Activated T-cell treated with anti-CD3 and anti-CD28 coated beads for 24 hours (primary cell): ENCODE measurements at places on chromosomes 7 and 10.
A peak's percentile ranks its signal among the peaks of the same experiment; 100 is the strongest.

- no peak for DNase-seq
Observed at GRCh38 chr7:42934291-42934690, 2.1 kb downstream of the MRPL32 start.

DNA sequence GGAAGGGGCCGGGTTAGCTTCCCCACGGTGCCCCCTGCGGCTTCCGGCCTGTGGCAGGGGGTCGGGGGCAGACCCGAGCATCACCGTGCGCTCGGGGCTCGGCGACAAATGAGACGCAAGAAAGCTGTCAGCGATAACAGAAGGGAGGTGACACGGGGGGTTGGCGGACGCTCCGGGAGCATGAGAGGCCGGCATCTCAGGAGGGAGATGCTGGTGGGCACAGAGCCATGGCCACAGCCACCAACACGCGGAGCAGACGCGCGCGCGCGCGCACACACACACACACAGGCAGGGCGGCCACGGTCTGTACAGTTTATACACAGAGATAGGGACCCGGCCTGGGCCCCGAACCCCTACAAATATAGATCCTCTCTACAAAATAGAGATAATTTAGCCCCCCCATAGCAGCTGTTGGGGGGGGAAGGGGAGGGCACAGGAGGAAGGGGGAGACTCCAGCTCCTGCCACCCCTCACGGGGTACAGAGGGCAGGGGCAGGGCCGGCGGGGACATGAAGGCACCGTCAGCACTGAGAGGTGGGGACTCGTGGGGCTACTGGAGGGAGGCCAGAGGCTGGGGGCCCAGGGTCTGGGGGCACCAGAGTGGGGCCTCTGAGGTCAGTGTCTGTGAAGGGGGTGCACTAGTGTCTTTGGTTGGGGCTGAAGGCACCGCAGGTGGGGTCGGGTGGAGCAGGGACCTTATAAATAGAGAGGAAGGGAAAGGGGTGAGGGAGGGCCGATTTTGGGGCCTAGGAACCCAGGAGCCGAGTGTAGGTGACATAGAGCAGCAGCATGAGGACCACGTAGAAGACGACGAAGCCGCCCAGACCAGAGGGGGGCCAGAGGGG is 884 bp upstream of the SAP25 start:
- no peak for DNase-seq

- peak; percentile 57 for DNase-seq
Observed at GRCh38 chr10:11986593-11987216, 55.9 kb downstream of the UPF2 start.

DNA sequence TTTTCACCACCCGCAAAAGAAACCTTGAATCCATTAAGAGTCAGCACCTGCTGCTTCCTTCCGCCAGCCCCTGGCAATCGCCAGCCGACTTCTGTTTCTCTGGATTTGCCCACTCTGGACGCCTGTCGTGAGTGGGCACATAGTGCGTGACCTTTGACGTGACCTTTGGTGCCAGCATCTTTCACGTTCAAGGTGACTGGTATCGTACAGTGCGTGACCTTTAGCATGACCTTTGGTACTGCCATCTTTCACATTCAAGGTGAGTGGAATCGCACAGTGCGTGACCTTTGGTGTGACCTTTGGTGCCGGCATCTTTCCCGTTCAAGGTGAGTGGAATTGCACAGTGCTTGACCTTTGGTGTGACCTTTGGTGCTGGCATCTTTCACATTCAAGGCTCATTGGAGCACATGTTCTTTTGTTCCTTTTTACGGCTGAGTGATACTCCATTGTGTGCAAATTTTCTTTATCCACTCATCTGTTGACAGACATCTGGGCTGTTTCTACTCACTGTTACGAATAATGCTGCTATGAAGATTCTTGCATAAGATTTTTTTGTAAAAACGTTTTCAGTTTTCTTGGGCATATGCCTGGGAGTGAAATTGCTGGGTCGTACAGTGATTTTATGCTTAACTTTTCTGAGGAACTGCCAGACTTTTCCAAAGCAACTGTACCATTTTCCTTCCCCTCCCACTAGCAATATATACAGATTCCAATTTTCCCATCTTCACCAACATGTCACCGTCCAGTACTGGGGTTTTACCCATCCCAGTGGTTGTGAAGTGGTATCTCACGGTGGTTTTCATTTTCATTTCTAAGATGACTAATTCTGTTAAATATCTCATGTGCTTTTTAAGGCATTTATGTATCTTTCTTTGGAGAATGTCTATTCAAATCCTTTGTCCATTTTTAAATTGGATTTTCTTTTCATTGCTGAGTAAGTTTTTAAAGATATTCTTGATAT is 145.3 kb downstream of the DIP2C start:
- DNase-seq = no peak

GRCh38 chr7:99808766-99809165 is 19.0 kb upstream of the CYP3A43 start:
- no peak for DNase-seq

DNA sequence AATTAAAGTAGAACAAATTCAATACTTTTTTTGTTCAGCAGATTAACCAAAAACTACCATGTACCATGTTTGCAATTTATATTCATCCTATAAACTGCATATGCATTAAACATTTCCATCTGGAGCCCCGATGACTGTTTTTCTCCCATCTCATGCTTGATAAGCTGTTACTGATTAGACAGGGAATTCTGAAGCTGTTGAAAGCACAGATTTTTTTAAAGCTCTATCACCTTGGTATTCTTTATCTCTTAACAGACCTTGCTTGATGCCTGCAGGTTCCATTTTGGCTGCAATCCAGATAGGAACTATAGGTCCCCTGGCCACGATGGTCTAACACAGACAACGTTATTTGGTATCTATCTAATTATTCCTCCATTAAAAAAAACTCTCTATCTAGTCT is 961.7 kb downstream of the CNTNAP2 start:
- DNase-seq = no peak

- DNase-seq = no peak
Observed at GRCh38 chr7:148458263-148458662, 132.3 kb upstream of the C7orf33 start.

DNA sequence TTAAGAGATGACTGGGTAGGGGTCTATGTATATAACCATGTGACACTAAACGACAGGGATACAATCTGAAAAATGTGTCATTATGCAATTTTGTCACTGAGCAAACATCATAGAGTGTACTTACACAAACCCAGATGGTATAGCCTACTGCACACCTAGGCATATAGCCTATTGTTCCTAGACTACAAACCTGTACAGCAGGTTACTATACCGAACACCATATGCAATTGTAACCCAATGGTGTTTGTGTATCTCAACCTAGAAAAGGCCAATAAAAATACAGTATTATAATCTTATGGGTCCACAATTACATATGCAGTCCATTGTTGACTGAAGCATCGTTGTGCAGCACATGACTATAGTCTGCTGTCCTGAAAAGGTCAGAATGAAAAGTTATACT is 22.9 kb downstream of the STRIP2 start:
- no peak for DNase-seq

DNA sequence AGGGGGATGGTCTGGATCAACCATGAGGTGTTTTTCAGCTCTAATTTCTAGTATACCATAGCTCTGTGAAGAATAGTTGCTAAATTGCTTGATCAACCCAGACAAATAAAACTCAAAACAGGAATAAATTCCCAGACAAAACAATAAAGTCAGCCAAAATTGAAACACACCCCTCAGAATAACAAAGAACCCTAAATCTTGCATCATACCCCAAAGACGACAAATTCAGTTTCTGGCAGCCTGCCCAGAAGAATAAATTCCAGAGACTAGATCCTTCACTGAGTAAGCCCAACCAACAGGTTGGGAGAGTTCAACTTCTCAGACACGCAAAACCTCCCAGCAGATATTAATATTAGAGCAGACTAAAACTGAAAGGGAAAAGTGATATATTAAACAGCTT is 11.2 kb upstream of the SEM1 start:
- DNase-seq = no peak

DNA sequence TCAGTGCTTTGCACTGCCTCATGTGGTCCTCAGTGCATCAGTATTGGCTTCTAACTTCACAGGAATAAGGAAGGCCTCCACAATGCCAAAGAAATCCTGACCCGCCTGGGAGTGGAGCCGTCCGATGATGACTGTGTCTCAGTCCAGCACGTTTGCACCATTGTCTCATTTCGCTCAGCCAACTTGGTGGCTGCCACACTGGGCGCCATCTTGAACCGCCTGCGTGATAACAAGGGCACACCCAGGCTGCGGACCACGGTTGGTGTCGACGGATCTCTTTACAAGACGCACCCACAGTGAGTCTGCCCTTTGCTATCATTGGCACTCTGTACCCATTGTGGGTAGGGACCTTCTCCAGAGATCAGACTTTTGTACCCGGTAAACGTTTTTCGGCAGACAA is 36.9 kb downstream of the TACR2 start:
- DNase-seq = no peak

GRCh38 chr7:151082141-151083070 is 887 bp downstream of the TMUB1 start:
- no peak for DNase-seq

GRCh38 chr7:121913947-121914675 is 41.1 kb downstream of the PTPRZ1 start:
- DNase-seq = no peak

DNA sequence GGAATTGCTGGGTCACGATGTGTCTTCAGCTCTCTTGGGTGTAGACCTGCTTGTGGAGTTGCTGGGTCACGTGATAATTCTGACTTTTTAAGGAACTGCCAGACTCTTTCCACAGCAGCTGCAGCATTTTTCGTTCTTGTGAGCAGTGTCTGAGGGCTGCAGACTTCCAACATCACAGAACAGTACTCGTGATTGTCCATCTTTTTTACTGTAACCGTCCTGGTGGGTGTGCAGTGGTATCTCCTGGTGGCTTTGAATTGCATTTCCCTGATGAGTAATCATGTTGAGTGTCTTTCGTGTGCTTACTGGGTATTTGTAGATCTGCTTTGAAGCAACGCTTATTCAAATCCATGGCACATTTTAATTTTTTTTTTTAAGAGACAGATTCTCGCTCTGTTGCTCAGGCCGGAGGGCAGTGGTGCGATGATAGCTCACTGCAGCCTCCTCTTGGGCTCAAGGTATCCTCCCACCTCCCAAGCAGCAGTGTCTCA is 22.7 kb downstream of the INPP5A start:
- no peak for DNase-seq

DNA sequence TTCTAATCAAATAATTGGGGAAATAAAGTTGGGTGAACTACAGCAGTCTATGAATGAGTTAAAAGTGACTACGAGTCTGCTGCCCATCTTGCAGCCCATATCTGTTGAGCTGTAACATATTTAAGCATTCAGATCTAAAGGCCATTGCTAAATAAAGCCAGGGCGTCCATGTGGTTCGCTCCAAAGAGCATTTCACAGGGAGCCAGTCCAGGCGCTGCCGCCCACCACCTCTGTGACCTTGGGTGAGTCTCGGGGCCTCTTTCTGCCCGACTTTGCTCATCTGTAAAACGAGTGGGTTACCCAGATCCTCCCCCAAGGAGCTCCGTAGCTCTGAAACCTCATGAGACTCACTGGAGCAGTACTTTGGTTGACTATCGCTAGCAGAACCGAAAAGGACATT is 223.1 kb downstream of the CUX1 start:
- DNase-seq = no peak

DNA sequence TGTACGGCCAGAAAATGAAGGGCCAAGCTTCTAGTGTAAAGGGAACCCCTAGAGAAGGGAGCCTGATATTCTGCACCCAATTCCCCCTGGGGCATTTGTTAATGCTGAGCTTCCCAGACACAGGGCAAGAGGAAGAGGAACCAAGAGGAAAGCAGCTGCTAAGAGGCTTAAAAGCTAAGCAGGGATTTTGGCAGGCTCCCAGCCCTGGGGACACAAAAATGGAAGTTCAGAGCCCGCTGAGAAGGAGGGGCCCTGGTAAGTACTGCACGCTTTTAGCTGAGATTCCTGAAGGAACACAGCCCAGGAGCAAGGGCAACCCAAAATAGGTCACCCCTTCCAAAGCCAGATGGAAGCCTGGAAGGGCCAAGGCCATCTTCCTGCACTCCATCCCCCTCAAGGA is 387.3 kb upstream of the MGMT start:
- DNase-seq = no peak

- no peak for DNase-seq
Observed at GRCh38 chr10:71040343-71040742, 152.0 kb upstream of the PCBD1 start.

DNA sequence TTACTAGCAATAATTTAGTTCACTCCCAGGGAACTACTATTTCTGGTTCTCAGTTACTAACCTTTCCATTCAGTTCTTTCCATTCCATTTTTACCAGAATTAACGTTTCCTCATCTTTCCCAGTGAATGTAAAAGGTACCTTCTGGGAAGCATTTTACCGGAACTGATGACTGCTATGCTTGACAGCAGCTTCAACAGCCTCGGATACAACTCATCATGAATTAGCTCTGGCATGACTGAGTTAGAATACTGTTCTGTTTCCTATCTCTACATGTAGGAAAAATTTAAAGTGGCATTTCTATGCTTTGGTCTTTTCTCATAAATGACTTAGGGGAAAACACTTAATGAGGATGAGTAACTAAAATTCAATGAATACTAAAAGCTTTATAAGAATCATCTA is 18.6 kb downstream of the TAS2R41 start:
- DNase-seq = no peak

GRCh38 chr7:93559639-93560491 is 14.7 kb downstream of the CALCR start:
- DNase-seq = no peak

DNA sequence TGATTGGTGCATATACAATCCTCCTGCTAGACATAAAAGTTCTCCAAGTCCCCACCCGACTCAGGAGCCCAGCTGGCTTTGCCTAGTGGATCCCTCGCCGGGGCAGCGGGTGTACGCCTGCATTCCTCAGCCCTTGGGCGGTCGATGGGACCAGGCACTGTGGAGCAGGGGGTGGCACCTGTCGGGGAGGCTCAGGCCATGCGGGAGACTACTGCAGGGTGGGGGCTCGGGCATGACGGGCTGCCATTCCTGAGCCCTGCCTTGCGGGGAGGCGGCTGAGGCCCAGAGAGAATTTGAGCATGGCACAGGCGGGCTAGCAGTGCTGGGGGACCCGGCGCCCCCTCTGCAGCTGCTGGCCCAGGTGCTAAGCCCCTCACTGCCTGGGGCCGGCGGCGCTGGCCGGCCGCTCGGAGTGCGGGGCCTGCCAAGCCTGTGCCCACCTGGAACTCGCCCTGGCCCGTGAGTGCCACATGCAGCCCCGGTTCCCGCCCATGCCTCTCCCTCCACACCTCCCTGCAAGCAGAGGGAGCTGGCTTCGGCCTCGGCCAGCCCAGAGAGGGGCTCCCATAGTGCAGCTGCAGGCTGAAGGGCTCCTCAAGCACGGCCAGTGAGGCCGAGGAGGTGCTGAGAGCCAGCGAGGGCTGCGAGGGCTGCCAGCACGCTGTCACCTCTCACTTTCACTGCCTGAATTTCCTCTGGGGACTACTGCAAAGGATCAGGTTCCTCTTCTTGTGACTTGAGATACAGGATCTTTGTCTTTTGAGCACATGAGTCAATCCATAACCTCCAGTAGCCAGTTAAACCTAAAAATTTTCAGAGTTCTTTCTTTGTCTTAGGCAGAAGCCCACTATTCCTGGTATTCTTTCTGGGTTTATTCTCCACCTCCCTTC is 25.1 kb upstream of the ELOVL3 start:
- no peak for DNase-seq

- no peak for DNase-seq
Observed at GRCh38 chr10:59896191-59896590, 10.2 kb downstream of the CCDC6 start.
